ENCODE measurements at places on chromosomes 2 and 18.
A peak's percentile ranks its signal among the peaks of the same experiment; 100 is the strongest.

- DNase-seq, result no peak
Measured at GRCh38 chr2:231780123-231780908, 766 bp downstream of the PDE6D start.

DNA sequence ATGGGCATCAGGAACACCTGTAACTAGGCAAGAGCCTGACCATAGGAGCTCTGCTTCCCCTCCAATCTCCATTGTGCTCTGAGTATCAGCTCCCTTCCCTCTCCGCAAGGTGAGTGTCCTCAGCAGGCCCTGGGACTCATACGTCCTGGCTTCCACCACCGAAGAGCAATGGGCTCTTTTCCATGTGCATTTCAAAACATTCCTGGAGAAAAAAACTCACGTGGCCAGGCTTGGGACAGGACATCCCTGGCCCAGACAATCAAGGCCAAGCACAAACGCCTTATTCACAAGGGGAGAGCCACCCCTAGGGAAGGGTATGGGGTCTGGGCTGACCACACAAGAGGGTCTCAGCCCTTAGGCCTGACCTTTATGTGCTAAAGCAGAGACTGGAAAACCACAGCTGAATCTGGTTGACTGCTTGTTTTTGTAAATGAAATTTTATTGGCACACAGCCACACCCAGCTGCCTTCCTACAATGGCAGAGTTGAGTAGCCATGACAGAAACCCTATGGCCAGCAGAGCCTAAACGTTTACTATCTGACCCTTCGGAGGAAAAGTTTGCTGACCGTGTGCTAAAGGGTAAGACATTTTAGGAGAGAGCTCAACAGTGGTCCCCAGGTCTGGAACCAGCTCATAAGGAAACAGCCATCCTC, 175.7 kb upstream of the ARL4C start:
- no peak for DNase-seq

GRCh38 chr2:12054956-12055618, 308.7 kb downstream of the LPIN1 start:
- no peak for DNase-seq

DNA sequence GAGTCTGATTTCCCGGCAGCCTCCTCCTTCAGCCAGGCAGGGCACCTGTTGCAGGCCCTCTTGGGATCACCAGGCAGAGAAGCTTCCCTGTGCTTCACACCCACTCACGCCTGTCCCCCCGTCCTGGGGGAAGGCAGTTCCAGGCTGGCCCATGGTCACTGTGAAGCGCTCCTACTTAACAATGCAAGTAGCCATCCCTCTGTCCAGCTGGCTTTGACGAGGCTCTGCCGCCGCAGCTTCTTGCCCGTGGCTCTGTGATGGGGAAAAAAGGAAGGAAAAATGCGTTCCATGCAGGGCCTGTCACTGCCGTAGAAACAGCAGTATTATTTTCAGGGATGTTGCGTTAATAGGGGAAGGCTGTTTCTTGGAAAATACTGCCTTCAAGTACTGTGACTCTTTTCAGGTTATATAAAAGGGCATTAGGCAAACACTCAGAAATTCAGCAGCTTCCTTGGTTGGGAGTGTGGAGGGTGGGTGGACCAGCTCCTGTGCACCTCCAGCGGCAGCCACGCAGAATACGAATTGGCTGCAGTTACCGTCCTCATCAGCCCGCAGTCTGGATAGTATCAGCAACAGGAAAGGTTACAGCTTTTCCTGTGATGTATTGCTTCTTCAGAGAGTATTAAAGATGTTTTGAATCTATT, 232.3 kb downstream of the KLHL29 start:
- DNase-seq, result peak; percentile 81

- DNase-seq, result no peak
Measured at GRCh38 chr2:231765496-231765929, 15.6 kb downstream of the PDE6D start.

DNA sequence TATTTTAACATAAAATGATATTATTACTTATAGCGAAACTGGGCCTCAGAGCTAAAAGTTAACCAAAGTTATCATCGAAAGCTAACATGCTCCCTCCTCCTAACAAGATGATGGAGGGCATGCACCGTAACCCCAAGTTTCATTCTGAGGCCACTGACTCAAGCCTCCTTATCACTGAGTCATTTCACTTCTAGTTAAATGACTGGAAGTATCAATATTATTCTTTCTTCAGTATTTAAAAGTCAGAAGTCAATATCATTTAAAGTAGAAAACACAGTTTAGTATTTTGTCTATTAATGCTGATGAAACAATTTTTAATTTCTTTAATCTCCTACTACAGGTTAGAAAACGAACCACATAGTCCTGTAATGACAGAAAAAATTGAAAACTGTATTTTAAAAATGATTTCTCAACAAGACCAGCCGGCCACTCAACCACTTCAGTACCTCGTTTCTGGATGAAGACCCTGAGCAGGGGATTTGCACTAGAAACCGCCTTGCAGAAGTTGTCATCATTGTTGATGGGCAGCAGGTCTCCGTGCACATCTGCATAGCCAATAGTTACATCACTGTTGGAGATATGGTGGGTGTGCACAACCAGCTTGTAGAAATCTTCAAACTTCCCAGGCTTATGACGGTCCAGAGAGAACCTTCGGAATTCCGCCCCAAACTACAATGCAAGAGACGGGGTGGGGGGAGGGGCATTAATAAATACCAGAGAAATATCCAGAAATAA, 44.9 kb downstream of the PARD6G start:
- no peak for DNase-seq

- DNase-seq, result peak; percentile 93
Measured at GRCh38 chr2:31446848-31447247, 32.3 kb upstream of the XDH start.

DNA sequence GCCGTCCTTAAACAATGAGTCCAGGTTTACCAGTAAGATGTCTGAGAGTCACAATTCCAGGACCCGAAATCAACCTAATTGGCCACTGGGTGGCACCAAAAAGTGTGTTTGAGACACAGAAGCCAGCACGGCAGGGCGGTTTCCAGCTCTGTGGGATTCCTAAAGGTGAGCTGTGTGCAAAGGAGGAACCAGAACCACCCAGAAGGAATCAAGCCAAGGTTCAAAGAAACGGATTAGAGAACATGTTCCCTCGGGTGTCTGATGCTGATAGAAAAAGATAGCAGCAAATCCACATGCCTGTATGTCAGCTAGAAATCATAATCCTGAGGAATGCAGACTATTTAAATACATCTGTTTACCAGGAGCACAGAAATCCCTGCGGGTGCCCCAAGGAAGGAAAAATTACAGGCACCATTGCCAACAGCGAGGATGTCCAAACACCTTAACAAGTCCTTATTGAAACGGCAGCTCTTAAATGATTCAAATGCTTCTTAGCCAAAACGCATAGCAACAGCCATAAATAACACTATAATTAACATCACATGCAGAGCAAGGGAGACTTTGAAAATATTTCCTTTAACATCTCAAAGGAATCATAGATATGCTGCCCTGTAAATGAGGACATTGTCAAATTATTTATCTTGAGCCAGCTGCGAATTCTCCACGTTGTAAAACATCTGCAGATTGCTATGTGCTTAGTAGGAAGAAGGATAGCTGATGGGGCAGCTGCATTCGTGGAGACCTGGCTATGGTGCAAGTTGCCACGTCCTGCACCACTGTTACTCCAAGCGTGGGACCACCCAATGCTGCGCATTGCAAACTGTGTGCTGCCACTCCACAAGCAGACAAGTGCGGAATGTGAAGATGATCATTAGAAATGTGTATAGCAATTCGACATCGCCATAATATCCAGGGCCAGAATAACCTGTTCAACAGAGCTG, 318.7 kb upstream of the NCKAP5 start:
- DNase-seq, result peak; percentile 99

- DNase-seq, result no peak
Measured at GRCh38 chr18:58272779-58273435, 228.9 kb downstream of the NEDD4L start.

Measured in AG10803 (cell line).